Gastrocnemius medialis (tissue), 4 donors: ENCODE measurements at places on chromosomes 12 and 14. TPM values are rescaled to one million over a fixed set of nuclear protein-coding genes. Genes with fewer than 3 reads are reported as not detected.

GRCh38 chr12:47946413-47947323 is 16.7 kb upstream of the TMEM106C start:
- no peaks in the 10 kb centered on the region for H3K36me3 ChIP-seq
- H3K4me1 ChIP-seq = no peaks in the 10 kb centered on the region
- H3K27me3 ChIP-seq = peaks cover 5% of the 10 kb centered on the region
- no peak overlapping the region for H3K4me3 ChIP-seq
- no peak overlapping the region for H3K27ac ChIP-seq
- DNase-seq = no peak

DNA sequence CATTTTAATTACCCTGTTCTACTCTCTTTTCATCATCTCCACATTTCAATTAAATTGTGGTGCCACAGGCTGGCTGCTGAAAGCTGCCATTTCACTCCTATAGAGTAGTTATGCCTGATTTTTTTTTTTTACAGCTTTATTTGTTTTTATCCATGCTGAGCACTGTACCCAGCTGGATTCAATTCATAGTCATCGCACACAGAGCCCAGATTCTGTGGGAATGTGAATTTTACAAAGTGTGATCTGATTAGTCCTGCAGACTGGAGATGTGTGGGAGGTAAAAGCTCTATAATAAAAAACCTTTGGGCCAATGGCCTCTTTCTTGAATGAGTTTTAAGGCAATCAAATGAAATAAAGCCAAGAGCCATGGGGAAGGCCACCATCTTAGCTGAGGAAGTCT is 190.2 kb downstream of the ANO4 start:
- no peak overlapping the region for H3K27ac ChIP-seq
- no peak for DNase-seq
- H3K4me1 ChIP-seq = no peaks in the 10 kb centered on the region
- no peaks in the 10 kb centered on the region for H3K36me3 ChIP-seq
- H3K4me3 ChIP-seq = no peak overlapping the region

DNA sequence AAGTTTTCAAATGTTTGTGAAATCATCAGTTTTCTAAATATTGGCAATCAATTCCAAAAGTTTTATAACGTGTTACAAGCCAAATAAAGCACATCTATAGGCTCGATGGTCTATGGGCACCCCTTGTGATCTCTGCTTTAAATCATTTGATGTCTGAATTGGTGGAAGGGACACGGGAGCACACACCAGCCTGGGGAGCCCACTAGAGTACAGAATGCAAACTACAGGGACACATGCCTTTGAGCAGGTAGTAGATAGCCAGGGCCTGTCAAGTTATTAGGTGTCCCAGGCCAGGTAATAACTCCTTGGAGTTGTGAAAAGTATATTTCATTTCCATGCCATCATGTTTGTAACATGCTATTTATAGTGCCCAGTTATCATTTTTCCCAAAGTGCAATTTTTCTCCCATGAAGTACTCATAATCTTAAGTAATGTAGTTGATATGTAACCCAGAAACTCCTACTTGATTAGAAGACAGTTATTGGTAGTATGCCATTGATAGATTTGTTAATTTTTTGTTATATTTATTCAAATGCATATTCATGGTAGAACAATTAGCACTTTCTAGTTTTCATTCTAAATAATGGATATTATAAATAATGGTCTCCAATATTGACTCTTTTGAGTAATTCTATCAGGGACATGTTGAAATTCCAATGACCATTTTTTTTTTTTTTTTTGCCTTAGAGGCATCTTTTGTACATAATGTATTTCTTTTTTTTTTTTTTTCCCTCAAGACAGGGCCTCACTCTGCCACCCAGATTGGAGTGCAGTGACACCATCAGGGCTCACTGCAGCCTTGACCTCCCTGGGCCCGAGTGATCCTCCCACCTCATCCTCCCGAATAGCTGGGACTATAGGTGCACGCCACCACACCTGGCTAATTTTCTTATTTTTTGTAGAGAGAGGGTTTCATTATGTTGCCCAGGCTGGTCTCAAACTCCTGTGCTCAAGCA is 96.9 kb upstream of the FGD4 start:
- H3K4me1 ChIP-seq = peaks cover 3% of the 10 kb centered on the region
- H3K27me3 ChIP-seq = no peaks in the 10 kb centered on the region
- H3K27ac ChIP-seq = no peak overlapping the region
- no peak overlapping the region for H3K4me3 ChIP-seq
- no peaks in the 10 kb centered on the region for H3K36me3 ChIP-seq

DNA sequence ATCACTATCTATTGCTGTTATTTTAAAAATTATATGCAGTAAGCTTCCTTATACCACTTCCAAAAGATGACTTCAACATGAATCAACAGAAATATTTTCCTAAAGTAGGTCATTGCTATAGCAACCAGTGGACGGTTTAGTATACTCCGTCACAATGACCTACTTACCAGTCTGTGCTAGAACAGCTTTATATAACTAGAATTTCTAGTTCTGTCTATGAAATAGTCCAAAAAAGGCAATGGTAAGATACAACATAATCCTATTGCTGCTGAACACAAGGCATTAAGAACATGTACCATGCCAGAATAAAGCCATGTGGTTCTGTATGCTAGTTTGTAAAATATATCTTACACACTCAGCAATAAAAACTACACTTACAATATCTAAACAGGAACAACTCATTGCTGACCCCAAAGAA is 40.7 kb upstream of the MTERF2 start:
- H3K27ac ChIP-seq = peak overlapping the region; percentile 88
- H3K27me3 ChIP-seq = no peaks in the 10 kb centered on the region
- peak; percentile 23 for DNase-seq
- peaks cover 47% of the 10 kb centered on the region for H3K4me1 ChIP-seq
- H3K36me3 ChIP-seq = no peaks in the 10 kb centered on the region

DNA sequence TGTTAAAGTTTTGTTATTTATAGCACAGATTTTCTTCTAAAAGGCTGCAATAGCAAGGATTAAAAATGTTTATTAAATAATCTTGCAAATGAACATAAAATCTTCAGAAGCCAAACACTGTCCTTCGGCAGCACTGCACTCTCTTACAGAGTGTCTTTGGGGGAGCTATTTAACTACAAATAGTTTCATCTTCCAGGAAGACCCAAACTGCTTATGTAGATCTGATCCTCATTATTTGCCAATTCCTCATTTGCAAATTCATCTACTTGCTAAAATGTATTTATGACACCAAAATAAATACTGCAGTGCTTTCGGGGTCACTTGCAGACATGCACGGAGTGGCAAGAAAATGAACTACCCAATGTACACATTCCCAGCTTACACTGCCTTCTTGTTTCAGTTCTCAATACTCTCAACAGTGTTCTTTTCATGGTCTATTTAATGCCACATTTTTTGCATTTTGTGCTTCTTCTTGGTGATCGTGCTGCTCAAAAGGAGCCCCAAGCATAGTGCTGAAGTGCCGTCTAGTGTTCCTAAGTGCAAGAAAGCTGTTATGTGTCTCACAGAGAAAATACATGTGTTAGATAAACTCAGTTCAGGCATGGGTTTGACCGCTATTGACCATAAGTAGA is 128.1 kb downstream of the PRKD1 start:
- H3K27ac ChIP-seq = no peak overlapping the region
- H3K36me3 ChIP-seq = no peaks in the 10 kb centered on the region
- peaks cover under 1% of the 10 kb centered on the region for H3K4me1 ChIP-seq
- DNase-seq = no peak
- H3K27me3 ChIP-seq = no peaks in the 10 kb centered on the region

GRCh38 chr12:70032076-70032475 is 207.0 kb downstream of the MYRFL start:
- H3K27me3 ChIP-seq = no peaks in the 10 kb centered on the region
- no peak overlapping the region for H3K4me3 ChIP-seq
- H3K27ac ChIP-seq = no peak overlapping the region
- H3K4me1 ChIP-seq = no peaks in the 10 kb centered on the region

ERH gene
- total RNA-seq = 46.7 TPM

DNA sequence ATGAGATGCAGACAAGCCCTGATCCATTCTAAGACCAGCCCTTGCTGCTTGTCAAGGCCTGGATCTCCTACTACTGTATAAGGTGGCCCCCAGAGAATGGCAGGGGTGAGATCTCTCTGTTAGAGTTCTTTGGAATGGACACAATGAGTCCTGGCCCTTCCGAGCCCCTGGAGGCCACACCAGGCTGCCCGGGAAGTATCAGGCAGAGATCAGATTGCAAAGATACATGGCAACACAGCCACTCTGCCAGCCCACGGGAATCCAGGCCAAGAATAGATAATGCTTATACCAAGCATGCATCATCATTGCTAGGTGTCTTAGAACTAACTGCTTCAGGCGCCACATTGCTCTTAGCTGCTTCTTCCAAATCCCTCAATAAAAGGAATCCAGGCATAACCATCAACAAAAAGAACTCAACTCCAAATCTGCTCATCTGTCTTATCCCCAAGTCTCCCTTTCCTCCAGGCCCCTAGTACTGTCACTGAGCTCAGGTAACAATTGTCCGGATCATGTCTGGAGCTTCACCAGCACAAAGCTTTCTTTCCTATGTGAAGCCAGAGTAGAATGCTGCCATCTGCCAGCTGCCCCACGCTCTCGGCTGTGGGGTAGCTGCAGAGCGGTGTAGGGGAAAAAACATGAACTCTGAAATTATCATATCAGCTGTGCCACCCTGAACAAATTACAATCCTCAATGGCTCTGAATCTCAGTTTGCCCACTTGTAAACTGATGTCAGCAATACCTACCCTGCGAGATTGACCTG is 5.5 kb upstream of the VASH1 start:
- no peak overlapping the region for H3K4me3 ChIP-seq
- H3K4me1 ChIP-seq = peaks cover 1% of the 10 kb centered on the region
- no peak for DNase-seq
- no peaks in the 10 kb centered on the region for H3K27me3 ChIP-seq
- no peaks in the 10 kb centered on the region for H3K36me3 ChIP-seq
- no peak overlapping the region for H3K27ac ChIP-seq

PTGER2 gene
- 0.78 TPM for total RNA-seq

DNA sequence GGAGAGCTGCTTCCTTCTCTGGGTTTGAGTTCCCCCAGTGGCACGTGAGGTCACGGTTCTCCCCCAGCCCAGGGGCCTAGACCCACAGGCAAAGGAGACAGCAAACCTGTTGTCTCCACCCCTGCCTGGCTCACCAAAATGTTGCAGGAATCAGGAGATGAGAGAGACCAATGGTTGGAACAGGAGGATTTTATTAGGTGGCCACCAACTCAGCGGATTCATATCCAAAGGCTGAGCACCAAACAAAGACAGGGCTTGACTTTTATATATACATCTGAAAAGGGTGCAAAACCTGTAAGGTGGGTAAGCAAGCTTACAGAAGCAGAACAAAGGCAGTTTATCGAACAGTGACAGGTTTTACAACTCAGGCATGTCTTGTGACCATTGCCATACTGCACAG is 9.2 kb upstream of the ADAM21 start:
- H3K4me1 ChIP-seq = no peaks in the 10 kb centered on the region
- DNase-seq = no peak
- no peaks in the 10 kb centered on the region for H3K36me3 ChIP-seq
- H3K4me3 ChIP-seq = no peak overlapping the region
- H3K27me3 ChIP-seq = no peaks in the 10 kb centered on the region
- no peak overlapping the region for H3K27ac ChIP-seq

CIT gene
- total RNA-seq = 0.85 TPM

DNA sequence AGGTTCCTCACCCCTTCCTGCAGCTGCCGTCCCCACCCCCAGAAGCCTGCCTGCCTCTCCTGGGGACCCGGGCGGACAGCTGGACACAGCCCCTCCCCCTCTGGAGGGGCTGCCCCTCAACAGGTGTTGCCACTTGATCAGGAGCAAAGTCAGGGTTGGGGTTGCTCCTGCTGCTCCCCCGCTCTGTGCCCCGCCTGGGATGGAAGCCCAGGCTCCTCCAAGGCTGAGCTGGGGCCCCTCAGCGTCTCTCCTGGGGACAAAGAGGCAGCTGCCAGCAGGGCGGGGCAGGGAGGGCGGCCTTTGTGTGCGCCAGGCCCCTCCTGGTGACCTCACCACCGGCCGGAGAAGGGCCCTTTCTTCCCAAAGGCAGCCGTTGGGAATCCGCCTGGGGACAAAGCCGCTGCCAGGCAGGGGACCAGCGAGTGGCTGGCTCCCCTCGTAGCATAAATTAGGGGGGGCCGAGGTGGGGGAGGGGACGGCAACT is 13.7 kb downstream of the TRMT61A start:
- H3K27me3 ChIP-seq = no peaks in the 10 kb centered on the region
- no peak overlapping the region for H3K4me3 ChIP-seq
- no peak for DNase-seq
- peaks cover 52% of the 10 kb centered on the region for H3K4me1 ChIP-seq
- no peaks in the 10 kb centered on the region for H3K36me3 ChIP-seq

DNA sequence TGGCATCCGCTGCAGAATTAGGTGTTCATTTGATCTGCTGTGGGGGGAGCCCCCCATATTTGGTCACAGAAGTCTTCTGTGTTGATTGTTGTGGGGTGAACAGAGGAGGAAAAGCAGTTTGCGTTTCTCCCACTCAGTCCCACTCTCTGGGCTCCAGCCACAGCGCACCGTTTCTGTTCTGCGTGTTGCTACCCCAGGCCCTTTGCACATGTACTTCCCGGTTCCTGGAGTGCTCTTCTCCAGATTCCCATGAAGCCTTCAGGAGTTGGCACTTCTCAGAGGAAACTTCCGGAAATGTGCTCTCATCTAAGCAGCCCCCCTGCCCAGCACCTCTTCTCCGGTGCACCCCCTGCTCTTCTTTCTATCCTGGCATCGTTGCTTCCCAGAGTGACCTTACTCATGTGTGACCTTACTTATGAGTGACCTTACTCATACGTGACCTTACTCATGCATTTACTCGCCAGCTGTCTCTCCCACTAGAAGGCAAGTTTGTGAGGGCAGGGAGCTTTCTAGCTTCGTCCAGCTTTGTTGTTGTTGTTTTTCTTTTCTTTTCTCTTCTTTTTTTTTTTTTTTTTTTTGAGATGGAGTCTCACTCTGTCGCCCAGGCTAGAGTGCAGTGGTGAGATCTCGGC is 93.7 kb downstream of the SCARB1 start:
- H3K36me3 ChIP-seq = no peaks in the 10 kb centered on the region
- no peak overlapping the region for H3K27ac ChIP-seq
- H3K4me1 ChIP-seq = peaks cover 43% of the 10 kb centered on the region
- no peak for DNase-seq
- H3K27me3 ChIP-seq = no peaks in the 10 kb centered on the region

OR6C2 gene
- total RNA-seq = not detected

GRCh38 chr12:132651444-132652100 is 33.0 kb downstream of the P2RX2 start:
- H3K27me3 ChIP-seq = no peaks in the 10 kb centered on the region
- no peaks in the 10 kb centered on the region for H3K4me1 ChIP-seq
- H3K27ac ChIP-seq = no peak overlapping the region
- no peak for DNase-seq
- no peaks in the 10 kb centered on the region for H3K36me3 ChIP-seq
- no peak overlapping the region for H3K4me3 ChIP-seq
